ENCODE measurements at places on chromosomes 6 and 20.

DNA sequence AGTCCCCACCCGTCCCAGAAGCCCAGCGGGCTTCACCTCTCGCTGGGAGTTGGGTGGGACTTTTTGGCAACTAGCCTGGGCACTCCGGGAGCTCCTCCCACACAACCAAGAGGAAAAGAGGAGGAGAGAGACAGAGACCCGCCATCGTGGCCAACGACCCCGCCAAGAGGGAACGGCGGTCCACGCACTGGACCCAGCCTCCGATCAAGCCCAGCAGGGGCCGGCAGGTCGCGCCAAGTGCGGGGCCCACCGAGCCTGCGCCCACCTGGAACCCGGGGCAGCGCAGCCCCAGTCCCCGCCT lies 3.0 kb upstream of the TMEM14C start:
- no peak for DNase-seq

DNA sequence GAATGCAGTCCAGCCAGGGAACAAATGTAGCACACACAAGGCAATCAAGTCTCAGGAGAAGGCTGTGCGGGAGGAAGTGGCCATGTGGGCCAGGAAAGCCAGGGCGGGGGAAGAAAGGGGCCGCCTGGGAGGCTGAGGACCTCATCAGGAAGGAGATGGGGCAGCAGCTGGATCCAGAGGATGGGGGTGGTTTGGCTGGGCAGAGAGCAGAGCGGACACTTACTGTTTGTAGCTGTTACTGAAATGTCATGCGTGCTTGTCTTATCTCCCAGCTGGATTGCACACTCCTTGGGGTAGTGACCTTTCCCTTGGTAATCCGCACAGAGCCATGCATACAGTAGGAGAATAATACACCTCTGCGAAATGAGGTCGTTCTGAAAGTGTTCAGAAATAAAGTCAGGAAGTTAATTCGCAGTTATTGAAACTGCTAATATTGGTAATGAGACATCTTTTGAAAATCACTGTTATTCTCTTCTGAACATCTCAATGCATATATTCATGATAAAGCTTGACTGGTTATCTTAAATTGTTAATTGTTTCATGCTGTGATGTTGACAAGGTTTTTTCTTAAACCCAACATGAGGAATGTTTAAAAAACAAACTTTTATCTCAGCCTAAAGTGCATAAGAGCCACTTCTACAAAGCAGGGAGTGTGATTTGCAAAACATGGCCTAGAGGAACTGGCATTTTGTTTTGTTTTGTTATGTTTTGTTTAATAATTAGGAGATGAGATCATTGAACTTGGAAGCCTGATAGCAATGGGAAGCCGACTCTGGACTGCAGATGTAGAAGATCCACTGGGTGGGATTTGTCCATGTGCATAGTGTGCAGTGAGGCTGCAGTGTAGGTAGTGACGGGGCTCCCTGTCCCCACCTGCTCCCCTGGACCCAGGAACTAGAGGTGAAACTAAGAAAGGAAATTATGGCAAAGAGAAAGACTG lies 18.0 kb upstream of the MAP3K4 start:
- no peak for DNase-seq

GRCh38 chr6:166999884-167000253 lies 672 bp downstream of the CEP43 start:
- DNase-seq: no peak

DNA sequence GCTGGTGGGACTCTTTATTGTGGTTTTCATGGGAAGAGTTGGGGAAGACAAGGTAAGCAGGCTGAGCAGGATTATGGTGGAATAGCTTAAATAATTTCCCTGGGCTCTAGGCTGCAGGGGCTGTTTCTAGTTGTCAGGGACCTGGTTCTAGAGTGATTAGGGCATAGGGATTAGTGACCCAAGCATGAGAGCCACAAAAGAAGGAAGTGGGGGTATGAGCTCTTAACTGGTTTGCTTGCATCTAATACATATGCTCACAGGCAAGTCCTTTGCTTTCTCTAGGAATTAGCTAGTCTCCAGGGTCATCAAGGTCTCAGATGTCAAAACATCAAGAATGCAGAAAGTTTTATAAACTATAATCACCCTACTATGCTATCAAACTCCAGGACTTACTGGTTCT lies 67.5 kb upstream of the NRN1 start:
- no peak for DNase-seq

DNA sequence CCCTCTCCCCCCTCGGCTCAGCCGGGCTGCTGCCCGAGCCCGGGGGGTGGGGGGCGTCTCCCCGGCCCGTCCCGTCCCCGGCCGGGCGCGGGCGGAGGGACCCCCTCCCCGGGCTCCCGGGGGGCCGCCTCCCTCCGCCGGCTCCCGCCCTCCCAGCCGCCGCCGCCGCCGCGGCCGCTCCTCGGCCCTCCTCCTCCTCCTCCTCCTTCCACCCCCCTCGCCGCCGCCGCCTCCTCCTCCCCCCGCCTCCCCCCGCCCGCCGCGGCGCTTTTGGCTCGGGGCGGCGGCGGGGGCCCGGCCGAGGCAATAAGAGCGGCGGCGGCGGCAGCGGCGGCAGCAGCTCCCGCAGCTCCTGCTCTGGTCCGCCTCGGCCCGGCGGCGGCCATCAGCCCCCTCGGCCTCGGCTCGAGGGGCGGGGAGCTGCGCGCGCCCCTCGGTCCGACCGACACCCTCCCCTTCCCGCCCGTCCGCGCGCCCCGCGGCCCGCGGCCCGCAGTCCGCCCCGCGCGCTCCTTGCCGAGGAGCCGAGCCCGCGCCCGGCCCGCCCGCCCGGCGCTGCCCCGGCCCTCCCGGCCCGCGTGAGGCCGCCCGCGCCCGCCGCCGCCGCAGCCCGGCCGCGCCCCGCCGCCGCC lies 38.7 kb downstream of the GNAS start:
- DNase-seq: peak; percentile 61

GRCh38 chr6:41975276-41975675 lies 33.7 kb upstream of the CCND3 start:
- DNase-seq: no peak

DNA sequence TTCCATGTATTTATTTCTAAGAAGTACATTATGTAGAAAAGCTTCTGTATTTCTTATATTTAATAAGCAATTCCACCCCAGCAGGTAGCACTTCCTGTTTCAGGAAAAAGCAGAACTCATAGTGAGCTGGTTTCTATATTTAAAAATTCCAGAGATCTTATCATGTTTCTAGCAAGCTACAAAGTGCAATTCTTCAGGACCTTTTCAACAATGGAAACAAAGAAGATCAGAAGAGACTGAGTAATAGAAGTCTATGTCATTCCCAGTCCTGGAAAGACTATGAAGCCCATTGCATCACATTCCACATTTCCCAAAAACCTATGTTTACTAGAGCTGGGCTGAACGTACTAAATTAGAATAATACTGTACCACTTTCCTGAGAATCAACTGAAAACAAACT lies 302.6 kb upstream of the NRSN1 start:
- no peak for DNase-seq

- no peak for DNase-seq
Observed at GRCh38 chr6:169046483-169047192, 207.0 kb downstream of the THBS2 start.

- DNase-seq: peak; percentile 58
Observed at GRCh38 chr6:167796192-167796981, 30.3 kb upstream of the AFDN start.

- DNase-seq: peak; percentile 80
Observed at GRCh38 chr6:80133020-80133419, 26.5 kb downstream of the BCKDHB start.

- DNase-seq: no peak
Observed at GRCh38 chr6:42796171-42796570, 14.3 kb downstream of the BICRAL start.

DNA sequence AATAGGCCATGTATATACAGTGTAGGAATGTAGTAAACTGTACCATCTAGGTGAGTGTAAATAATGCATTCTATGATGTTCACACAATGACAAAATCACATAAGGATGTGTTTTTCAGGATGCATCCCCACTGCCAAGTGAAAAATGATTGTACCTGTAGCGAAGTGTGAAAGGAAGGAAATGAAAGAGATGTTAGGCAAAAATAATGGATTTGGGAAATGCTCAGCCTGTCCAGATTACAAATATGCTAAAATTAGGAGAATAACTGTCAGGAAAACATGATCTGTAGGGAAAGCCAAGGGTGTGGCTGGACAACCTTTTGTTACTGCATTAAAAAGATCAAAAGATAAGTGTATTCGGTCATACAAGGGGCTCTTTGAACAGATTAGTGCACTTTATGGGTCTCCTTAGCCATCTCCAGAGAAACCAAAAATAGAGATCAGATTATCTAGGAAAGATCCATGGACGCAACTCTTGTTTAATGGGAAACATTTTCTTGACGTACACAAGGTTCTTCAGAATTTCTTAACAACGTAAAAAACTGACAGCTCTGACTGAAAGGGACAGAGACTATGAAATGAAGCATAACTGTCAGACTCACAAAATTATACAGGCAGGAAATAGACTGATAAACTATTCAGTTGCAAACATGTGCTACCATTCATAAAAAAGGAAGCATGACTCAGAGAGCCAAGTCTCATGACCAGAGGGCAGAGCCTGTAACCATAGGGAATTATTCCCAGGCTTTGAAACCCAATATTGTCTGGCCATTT lies 253.6 kb upstream of the RAB32 start:
- peak; percentile 54 for DNase-seq

DNA sequence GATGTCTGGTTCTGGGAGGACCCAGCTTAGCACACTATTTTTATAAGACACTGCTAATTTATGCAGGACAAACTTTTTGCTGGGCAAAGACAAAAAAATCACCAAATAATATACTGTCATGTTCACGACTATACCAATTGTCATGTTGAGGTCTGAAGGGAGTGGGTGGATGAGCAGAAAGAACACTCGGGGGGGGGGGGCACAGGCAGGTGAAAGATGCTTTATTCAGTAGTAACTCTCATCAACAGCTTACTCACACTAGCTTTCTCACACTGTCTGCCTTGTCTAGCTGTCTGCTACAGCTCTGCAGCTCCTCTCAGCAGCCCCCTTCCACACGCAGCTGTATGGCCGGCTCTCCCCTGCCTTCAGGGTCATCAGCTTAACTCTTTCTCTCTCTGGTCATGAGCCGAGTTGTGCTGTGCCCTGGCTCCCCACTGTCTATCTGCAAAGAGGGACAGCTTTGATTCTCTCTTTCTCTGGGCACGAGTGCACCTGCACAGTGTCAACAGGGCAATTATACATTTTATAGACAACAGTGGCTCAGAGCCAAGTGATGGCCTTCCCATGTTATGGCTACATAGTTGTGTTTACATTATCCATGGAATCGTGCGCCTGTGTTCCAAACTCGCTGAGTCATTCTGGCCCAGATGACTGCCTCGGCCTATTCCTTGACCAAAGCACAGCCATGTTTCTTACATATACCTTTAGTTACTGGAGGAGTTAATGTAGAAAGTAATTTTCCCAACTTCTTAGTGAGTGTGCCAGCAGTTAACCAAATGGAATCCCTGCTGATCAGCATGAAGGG lies 187.7 kb upstream of the PRSS16 start:
- DNase-seq: peak; percentile 97

- DNase-seq: peak; percentile 48
Observed at GRCh38 chr6:93017213-93017612, 402.1 kb downstream of the EPHA7 start.

- DNase-seq: no peak
Observed at GRCh38 chr6:3753228-3753835, 1.8 kb upstream of the PXDC1 start.

GRCh38 chr6:111057074-111057752 lies 30.1 kb upstream of the SLC16A10 start:
- peak; percentile 80 for DNase-seq

DNA sequence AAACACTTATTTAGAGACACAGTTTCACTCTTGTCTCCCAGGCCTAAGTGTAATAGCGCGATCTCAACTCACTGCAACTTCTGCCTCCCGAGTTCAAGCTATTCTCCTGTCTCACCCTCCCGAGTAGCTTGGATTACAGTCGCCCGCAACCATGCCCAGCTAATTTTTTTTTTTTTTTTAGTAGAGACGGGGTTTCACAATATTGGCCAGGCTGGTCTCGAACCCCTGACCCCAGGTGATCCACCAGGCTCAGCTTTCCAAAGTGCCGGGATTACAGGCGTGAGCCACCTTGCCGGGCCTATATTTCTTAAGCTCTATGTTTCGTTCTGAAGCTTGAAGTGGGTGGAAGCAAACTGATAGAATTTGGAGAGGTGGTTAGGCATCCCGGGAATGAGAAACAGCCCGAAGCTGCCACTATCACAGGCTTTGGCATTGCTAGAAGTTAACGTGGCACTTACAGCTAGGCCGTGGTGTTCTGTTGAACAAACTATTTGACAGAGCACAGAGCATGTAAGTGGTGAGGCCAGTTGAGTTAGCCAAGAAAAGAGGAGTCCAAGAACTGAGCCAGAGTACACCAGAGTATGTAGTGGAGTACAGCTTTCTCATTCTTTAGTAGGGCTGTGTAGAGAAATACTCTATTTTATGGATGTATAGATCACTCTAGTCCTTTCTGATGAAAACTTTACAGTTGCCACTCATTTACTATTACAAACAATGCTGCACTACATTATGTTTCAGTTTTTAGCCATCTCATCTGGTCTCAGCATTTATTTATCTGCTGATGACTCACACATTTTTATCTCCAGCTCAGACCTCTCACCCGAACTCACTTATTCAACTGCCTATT lies 62.0 kb upstream of the HFE start:
- peak; percentile 81 for DNase-seq

DNA sequence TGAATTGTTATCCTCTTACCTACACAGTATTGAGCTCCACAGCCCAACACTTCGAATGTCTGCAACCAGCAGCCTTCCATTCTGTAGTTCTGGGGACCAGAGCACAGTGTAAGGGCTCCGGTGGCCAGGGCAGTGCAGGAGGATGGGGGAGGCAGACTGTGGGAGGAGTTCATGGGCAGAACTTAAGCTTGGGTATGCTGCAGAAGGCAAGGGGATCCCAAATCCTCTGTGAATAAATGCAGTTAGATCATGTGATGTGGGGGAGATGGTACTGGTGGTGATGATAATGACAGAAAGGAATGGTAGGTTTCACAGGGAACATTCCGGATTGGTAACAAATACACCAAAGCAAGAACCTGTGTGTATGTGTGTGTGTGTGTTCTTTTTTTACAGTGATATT lies 26.5 kb upstream of the CNKSR3 start:
- no peak for DNase-seq

DNA sequence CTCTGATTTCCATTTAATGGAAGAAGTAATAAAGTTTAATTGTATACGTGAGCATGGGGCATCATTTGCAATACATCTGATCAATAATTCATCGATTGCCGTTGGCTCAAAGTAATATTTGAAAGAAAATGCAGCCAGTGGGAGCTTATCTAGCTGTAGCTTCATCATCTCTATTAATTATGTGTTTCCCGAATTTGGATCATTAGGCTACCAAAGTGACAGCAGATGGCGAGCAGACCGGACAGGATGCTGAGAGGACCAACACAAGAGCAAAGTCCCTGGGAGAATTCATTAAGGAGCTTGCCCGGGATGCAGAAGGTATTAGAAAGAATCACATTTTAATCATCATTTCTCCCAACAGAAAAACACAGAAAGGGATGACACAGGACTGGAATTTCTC lies 327.1 kb downstream of the ARHGAP18 start:
- no peak for DNase-seq
